ENCODE measurements at places on chromosomes 1 and 21.

GRCh38 chr1:94783342-94784189, 36.6 kb upstream of the SLC44A3 start:
- DNase-seq: no peak

DNA sequence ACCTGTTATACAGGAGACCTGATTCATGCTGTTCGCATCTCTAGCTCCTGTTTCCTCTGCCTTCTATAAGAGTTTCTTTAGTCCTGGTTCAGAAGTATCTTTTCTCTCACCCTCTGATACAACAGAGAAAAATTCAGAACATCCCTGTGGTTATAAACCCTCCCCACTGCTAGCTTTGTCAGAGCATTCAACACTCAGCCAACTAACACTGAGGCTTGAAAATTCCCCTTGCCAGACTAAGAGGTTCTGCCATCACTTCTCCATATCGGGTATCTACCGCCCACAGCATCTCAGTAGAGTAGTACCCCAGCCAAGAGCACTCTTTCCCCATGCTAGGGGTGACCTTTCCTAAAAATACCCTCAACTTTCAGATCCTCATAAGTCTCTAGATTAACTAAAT, 19.6 kb upstream of the PIK3R3 start:
- no peak for DNase-seq

- DNase-seq: no peak
These were observed 4.1 kb upstream of the LENEP start for GRCh38 chr1:154989195-154989860.

DNA sequence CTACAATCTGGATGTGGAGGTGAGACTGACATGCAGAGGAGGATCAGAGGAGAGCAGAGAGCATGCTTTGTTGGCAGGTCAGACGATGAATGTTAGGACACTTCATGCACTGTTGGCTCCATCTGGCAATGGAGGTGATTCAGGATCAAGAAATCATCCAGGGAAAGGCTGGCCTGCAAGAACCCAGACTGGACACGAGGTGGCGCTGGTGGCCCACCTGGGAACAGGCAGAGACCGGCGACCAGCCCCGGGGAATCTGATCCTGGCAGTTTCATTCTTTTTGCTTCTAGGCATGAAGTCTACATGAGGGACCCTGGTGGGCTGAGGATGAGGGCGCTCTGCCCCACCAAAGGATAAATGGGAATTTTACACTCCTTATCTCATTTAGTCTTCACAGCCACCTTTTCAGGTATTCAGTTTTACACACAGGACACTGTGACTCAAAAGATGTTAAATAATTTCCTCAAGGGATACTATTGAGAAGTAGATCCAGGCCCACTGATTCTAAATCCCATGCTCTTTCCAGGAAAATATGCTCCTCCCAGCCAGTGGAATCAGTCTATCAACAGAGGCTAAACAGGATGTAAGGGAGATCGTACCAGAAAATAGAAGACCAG, 26.2 kb upstream of the SCMH1 start:
- DNase-seq: peak; percentile 77

DNA sequence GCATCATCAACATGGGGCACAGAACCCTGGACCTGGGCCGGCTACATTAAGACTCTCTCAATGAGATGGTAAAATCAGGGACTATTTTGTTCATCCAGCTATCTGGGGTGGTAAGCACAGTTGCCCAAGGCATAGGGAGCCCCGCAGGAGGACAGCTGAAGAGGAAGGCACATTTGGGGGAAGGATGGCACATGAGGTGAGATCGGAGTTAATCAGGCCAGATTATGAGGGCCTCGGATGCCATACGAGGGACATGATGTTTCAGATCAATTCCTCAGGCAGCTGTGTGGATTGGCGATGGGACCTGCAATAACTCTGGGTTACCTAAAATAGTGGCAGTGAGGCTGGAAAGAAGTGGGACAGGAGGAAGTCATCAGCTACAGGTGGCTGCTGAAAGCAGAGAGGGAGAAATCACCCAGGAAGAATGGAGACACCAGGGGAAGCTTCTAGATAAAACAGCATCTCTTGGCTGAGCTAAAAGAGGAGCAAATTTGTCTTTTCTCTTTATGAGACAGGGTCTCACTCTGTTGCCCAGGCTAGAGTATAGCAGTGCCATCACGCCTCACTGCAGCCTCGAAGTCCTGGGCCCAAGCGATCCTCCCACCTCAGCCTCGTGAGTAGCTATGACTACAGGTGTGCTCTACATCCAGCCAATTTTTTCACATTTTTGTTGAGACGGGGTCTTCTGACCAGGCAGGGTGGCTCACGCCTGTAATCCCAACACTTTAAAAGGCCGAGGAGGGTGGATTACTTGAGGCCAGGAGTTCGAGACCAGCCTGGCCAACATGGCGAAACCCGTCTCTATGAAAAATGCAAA, 21.1 kb downstream of the TOMM20 start:
- DNase-seq: no peak

DNA sequence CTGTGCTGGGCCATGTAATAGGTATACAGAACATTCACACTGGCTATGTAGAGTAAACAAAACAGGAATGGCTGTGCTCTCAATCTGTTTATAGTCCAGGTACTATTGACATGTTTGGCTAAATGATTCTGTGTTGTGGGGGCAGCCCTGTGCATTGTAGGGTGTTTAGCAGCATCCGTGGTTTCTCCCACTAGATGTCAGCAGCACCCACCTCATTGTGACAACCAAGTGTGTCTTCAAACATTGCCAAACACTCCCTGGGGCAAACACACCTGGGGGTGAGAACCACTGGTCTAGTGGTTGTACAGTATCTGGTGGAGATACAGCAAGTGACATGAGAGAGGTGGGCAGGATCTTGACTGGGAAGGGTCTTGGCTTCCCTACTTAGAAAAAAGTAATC, 80.4 kb upstream of the SPATA6 start:
- DNase-seq: peak; percentile 13

- DNase-seq: no peak
These were observed 121.2 kb downstream of the DUSP10 start for GRCh38 chr1:221620437-221621384.

- DNase-seq: peak; percentile 74
These were observed 13.5 kb downstream of the TRAF3IP3 start for GRCh38 chr1:209769171-209769904.

DNA sequence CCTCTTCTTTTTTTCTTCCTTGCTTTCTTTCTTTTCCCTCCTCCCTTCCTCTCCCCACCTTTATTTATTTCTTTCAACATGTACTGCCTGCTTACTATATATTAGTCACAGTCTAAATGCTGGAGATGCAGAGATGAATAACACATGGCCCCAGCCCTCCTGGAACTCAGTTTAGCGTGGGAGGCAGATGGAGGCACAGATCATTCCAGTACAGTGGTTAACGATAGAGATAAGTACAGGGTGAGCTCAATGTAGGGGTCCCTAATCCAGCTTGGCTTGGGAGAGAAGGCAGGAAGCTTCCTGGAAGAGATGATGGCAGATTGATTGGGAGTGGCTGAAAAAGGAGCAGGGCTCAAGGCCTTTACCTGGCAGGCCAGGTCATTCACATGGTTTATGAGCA, 55.6 kb upstream of the PPP2R5A start:
- no peak for DNase-seq

- DNase-seq: no peak
These were observed 613 bp upstream of the GPATCH4 start for GRCh38 chr1:156601892-156602291.

DNA sequence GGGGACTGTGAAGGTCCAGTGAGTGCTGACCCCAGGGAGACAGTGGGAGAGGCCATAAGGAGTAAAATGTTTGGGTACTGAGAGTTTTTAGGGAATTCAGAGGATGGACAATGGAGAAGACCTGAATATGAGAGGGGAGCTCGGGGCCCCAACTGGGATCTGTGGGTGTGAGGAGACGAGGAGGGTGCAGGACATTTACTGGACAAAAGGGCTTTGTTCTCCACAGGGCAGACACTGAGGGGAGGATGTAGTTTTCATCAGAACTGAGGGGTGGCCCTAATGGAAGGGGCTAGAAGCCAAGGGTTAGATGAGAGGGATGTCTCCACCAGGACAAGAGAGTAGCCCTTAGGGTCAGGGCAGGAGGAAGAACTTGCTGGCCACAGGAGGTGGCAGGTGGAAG, 30.0 kb downstream of the TMCC2 start:
- no peak for DNase-seq

- DNase-seq: peak; percentile 77
These were observed 4.2 kb upstream of the ECE1 start for GRCh38 chr1:21294266-21294989.

DNA sequence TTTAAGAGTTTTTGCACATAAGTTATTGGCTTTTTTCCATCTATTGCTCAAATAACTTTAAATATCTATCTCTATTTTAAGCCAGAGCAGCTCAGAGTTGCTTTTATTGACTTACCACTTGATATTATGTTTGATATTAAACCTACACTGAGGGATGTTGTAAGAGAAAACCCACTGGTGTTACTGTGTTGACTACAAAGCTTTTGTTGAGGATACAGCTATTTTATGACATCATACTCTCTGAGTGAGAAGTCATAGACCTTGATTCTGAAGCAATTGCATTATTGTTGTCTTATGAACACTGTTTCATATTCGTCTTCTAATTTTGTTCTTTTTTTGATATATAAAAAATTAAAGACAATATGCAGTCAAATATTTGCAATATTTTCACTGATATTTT, 560.4 kb downstream of the PTBP2 start:
- DNase-seq: no peak

DNA sequence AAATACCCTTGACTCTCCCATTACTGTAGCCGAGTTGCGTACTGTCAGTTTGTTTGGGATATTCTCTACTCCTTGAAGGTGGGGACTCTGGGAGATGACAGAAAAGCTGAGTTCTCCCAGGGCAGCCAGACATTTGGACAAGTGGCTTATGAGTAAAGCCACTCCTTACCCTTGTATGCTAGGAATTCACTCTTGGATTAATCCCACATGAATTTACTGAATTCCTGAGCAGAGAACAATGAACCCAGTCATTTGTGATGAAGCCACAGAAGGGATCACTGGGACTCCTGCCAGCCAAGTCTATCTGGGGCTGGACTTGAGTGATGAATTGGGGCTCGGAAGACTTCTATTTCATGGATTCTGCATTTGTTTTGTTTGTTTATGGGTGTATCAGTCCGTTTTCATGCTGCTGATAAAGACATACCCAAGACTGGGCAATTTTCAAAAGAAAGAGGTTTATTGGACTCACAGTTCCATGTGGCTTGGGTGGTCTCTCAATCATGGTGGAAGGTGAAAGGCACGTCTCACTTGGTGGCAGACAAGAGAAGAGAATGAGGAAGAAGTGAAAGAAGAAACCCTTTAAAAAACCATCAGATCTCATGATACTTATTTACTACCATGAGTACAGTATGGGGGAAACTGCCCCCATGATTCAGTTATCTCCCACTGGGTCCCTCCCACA, 25.1 kb downstream of the C1orf116 start:
- no peak for DNase-seq

DNA sequence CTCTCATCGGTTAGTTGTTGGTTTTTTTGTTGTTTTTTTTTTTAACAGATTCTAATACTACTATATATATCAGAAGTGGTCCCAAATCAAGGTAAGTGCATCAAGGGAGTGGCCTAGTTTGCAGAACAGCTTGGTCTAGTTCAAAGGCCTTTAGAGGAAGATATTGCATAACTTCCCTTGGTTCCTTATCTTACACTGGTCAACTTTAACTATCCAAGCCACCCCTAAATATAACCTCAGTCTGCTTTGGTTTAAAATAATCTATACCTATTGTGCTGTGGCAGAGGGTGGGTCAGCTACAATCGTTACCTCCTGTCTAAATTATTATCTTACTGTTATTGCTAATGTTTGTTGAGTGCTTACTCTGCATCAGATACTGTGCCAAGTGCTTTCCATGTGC, 6.9 kb downstream of the S100A12 start:
- DNase-seq: no peak

- peak; percentile 56 for DNase-seq
These were observed 50.0 kb upstream of the NPL start for GRCh38 chr1:182739545-182739944.

DNA sequence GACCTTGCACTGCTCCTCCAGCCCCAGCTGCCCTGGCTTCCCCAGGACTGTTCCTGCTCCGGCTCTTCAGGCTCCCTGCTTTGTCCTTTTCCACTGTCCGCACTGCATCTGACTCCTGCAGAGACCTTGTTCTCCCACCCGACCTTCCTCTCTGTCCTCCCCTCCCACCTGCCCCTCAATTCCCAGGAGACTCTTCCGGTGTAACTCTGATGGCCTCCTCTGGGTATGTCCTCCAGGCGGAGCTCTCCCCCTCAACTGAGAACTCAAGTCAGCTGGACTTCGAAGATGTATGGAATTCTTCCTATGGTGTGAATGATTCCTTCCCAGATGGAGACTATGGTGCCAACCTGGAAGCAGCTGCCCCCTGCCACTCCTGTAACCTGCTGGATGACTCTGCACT, 550 bp downstream of the ACKR1 start:
- no peak for DNase-seq

GRCh38 chr21:17900281-17900989, 81.3 kb upstream of the C21orf91 start:
- DNase-seq: no peak

DNA sequence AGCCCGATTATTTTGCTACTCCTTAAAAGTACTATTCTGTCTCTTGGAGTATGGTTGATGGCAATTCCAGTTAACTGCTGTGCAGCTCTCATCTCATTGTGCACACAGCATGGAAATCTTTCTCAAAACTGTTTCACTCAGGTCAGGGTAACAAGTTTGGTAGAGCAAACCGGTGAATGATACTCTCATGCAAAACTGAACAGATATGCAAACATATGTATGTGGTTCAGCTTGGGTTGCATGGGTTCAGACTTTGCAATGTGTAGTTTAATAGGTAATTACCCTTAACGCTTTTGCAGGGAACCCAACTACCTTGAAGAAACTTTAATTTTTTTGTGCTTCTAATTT, 2.2 kb downstream of the GADD45A start:
- peak; percentile 25 for DNase-seq

- no peak for DNase-seq
These were observed 56.4 kb upstream of the ADORA3 start for GRCh38 chr1:111559736-111560279.

DNA sequence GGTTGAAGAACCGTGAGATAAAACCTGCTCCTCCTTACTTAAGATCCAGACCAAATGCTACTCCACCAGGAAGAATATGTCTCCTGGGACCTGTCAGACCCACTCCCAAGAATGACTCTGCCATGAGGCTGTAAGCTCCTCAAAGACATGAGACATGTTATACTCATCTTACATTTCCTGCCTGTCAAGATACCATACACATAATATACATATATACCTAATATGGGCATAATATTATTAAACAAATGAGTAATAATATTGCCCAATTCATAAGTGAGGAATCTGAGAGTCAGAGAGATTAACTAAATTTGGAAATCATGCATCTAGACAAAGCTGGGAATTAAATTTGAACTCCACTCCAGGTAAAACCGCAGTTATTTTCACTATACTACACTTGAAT, 634.9 kb downstream of the LMO4 start:
- no peak for DNase-seq

- no peak for DNase-seq
These were observed 18.8 kb downstream of the PPP1R12B start for GRCh38 chr1:202367271-202367670.

DNA sequence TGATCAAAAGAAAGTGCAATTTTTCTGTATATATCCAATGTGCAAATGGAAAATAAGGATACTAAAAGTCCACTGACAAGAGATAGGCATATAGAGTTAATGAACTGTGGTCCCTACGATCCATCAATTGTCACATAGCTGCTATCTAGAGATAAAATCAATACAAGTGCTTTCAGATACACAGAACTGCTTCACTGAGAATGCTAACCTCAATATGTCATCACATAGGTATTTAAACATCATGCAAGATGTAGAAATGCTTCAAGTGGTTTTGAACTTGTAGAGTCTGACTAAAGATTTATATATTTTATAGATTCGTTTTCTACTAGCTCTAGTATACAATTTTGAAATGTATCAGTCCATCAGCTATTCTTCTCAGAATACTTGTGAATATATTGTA, 1604.7 kb downstream of the PLA2G4A start:
- no peak for DNase-seq
